Esophagus mucosa (tissue), 1 donor: ENCODE measurements at places on chromosomes 16 and 17.

DNA sequence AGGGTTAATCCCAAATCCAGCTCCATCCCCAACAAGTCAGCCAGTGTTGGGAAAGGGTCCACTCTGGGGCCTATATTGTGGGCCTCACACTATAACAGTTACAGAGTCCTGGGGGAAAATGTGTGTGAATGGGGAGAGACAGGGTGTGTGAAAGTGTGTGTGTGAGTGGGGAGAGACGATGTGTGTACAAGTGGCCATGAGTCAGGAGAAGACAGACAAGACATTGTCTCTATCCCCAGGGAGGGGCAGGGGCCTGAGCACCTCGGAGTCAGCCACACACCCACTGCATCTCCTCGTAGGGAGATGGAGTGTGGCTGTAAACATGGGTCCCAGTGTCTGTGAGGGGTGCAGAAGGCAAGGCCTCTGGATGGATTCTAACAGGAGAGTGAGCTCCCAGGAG is 2.9 kb downstream of the CRHR1 start:
- no peak for ATAC-seq

DNA sequence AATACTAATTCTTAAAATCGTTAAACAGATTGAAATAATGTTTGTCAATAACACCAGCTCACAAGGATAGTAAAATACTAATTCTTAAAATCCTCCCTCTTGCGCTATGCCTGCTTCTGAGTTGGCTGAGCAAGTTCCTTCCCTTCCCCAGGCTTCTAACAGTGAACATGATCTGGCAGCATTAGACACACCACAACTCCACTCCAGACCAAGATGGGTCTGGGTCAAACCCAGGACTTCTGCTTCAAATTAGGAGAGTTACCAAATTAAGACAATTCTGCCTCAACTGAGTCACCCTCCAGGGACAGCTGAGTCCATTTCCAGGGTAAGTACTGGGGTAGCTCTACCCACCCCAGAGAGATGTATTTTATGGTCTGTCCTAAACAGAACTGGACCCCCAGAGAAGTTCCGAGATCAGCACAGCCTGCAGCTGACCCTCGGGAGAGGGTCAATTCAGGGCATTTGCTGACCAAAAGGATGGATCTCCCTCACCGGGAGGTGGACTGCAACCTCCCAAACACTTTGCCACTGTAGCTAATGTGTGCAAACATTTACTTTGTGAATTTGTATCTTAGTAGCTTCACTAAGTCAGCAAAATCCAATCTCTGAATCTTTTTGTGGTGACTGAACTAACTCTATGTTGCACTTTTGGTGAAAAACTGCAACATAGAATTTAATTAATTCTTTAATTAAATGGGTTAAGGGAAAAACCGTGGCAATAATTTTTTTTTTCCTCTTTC is 48.8 kb downstream of the ADCY9 start:
- no peak for ATAC-seq

DNA sequence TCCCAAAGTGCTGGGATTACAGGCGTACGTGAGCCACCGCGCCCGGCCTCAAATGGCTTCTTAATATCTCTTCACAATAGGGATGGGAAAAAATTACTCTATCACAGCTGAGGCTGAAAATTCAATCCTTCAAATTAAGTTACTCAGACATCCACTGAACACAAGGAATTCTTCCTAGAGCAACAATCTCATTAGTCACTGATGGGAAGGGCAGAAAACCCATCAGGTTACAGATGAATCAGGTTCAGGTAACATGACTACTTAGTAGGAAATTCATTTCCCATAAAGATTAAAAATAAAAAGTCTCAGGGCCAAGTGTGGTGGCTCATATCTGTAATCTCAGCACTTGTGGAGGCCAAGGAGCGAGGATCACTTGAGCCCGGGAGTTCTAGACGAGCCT is 42.5 kb upstream of the ABR start:
- peak; percentile 35 for ATAC-seq

DNA sequence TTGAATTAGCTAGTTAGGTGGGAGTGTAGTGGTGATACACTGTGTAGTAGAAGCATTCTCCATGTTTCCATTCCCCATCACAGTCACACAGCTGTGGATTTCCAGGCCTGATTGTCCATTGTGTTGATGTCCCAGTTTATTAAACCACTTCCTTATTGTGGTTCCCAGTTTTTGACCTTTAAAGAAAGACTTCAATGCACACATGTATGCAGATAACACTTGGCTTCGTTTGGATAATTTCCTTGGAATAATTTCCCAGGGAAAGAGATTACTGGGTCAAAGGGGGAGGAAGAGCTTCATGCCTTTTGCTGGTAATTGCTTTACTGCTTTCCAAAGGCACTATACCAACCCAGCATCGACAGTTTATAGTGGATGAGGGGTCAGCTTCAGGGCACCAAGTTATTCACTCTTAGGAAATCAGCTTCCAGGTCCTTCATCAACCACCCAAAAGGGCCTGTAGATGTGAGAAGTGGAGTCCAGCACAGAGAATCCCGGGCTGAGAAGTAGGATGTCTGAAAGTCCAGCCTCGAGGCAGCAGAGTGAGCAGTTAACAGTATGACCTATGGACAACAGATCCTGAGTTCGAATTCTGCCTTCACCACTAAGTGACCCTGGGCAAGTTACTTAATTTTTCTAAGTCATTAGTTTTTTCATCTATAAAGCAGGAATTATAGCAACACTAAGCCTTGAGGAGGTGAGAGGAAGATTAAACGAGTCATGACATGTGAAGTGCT is 31.3 kb upstream of the TNS4 start:
- no peak for ATAC-seq

DNA sequence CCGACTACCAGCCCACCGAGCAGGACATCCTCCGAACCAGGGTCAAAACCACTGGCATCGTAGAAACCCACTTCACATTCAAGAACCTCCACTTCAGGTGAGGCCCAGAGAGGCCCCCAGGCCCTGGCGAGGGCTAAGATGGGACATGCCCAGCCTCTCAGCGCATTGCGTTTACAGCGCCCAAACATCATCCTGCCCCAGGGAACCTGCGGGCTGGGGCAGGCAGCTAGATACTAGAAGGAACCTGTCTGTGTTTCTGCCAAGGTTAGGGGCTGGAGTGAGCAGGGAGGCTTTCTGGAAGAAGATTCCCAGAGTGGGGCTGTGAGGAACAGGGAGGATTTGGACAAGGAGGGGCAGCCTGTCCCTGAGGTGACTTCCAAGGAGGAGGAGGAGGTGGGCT is 90.6 kb downstream of the AMFR start:
- ATAC-seq, result peak; percentile 75

- ATAC-seq, result no peak
Observed at GRCh38 chr17:10032118-10032852, 127.2 kb upstream of the RCVRN start.

- ATAC-seq, result peak; percentile 69
Observed at GRCh38 chr17:73315471-73315870, 3.7 kb upstream of the CDC42EP4 start.

DNA sequence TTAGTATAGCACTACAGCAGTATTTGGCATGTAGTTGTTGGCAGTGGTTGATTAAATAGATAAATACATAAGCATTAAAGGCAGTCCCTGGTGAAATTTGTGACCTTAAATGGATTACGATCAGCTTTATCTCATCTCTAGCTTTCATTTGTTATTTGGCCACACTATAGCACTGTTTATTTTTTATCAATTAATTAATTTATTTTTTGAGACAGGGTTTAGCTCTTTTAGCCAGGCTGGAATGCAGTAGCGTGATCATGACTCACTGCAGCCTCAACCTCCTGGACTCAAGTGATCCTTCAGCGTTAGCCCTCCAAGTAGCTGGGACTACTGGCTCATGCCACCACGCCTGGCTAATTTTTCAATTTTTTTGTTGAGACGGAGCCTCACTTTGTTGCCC is 18.7 kb upstream of the ARHGAP17 start:
- no peak for ATAC-seq

DNA sequence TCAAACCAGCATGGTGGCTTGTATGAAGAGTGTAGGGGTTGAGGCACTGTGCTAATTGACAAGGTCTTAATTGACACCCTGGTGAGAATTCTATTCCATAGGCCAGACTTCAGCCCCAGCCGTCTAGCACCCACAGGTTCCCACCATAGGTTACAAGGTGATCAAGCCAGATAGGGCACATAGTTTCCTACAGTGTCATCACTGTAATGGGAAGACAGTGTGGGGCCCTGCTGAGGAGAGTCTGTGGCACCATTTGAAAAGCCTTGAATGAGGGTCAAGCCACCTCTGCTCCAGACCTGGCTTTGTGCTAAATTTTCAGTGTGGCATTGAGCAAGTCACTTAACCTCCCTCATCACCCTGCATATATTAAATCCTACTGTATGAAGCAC is 36.2 kb downstream of the YPEL2 start:
- ATAC-seq, result no peak

GRCh38 chr16:66924527-66925321 is 611 bp downstream of the RRAD start:
- ATAC-seq, result peak; percentile 41

DNA sequence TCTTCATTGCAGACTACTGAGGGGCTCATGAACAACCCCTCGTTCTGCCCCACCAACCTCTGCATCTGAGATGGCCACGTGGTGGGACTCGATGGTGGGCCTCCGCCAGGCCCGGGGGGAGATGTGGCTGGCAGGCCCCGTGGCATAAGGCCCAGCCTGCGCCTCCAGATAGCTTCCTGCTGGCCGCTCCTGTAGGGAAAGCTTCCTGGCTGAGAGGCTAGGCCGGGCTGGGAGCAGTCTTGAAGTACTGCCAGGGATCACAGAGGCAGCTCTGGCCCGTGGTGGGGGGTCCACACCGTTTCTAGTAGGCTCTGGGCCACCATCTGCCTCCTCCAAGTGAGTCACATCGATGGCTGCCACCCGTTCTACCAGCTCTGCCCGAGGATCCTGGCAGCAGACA is 7.6 kb downstream of the CAMKK1 start:
- ATAC-seq, result no peak

GRCh38 chr16:70786020-70786755 is 14.8 kb downstream of the VAC14 start:
- no peak for ATAC-seq

DNA sequence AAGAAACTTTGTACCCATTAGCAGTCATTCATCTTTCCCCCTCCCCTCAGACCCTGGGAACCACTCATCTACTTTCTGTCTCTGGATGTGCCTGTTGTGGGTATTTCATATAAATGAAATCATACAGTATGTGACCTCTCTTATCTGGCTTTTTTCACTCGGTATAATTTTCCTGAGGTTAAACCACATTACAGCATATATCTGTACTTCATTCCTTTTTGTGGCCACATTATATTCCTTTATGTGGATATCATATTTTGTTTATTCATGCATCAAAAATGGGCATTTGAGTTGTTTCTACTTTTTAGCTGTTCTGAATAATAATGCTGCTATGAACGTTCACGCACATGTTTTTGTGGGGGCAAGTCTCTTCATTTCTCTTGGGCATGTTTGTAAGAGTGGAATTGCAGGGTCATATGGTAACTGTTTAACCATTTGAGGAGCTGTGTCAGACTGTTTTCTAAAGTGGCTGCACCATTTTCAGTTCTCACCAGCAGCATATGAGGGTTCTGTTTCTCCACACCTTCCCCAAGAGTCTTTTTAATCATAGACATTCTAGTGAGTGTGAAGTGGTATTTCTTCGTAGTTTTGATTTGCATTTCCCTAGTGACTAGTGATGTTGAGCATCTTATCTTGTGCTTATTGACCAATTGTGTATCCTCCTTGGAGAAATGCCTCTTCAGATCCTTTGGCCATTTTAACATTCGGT is 3.8 kb downstream of the SNX29 start:
- ATAC-seq, result no peak

DNA sequence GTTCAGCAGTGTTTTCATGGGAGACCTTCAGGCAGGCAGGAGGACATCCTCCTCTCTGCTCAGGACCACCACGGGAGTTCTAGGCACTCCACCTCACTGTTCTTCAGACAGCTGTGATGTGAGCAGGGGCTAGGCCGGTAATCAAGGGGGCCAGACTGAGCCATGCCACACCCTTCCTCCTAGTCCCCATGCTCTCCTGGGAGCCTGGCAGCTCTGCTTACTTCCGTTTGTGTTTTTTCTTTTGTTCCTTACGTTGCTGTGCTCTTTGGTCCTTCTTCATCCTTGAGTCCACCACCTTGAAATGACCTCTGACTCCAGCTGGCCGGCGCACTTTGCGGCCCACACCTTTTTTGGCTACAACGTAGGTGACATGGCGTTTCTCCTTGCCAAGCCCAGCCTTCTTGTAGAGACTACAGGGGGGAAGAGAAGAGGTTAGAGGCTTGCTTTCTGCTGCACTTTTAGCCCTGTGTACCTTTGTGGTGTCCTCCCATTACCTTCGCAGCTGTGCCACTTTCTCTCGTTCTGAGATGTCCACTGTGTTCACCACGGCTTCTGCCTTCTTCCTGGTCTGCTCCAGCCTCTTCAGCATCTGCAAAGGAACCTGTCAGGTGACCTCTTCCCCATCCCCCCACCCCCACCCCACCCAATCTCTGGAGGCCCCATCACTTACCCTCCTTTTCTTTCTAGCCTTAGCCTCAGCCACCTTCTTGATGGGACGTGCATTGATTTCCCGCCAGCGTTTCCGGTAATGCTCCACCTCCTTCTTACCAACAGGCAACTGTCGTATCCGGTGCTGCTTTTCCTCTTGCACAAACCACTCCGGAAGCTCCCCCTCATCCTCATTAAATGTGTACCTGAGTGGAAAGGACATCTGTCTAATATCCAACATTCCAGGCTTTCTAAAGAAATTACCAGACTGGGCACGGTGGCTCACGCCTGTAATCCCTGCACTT is 7.4 kb upstream of the PSMC5 start:
- peak; percentile 9 for ATAC-seq

DNA sequence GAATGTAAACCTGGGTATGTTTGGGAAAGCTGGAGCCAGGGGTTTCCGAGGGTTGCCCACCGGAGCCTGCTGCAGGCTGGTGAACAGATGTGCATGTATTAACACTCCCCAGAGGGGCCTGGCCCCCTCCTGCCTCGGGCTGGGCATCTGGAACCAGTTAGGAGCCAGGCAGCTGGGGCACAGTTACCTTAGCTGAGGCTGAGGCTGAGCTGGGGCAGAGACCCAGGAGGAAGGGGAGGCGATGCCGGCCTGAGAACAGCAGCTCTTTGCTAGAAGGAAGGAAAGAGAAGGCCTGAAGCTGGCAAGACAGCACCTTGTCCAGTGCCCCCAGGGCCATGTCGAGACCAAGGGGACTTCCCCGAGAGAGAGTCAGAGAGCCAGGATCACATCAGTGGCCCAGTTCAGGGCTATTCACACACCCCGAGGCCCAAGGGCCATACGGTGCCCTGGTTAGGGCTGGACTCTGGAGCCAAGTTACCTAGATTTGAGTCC is 65.8 kb downstream of the RMI2 start:
- ATAC-seq, result no peak
